ENCODE measurements at places on chromosomes 16 and 17. TPM values are rescaled to one million over a fixed set of nuclear protein-coding genes. Genes with fewer than 3 reads are reported as not detected.

GRCh38 chr16:23357761-23358290 lies 55.7 kb downstream of the SCNN1B start:
- no peaks in the 10 kb centered on the region for H3K36me3 ChIP-seq
- H3K4me3 ChIP-seq = no peak overlapping the region
- no peaks in the 10 kb centered on the region for H3K27me3 ChIP-seq
- DNase-seq = no peak
- H3K4me1 ChIP-seq = no peaks in the 10 kb centered on the region

- no peak overlapping the region for H3K27ac ChIP-seq
- DNase-seq = no peak
- H3K36me3 ChIP-seq = no peaks in the 10 kb centered on the region
- H3K4me3 ChIP-seq = no peak overlapping the region
Observed at GRCh38 chr17:4625181-4625617, 16.3 kb downstream of the ALOX15 start.

DNA sequence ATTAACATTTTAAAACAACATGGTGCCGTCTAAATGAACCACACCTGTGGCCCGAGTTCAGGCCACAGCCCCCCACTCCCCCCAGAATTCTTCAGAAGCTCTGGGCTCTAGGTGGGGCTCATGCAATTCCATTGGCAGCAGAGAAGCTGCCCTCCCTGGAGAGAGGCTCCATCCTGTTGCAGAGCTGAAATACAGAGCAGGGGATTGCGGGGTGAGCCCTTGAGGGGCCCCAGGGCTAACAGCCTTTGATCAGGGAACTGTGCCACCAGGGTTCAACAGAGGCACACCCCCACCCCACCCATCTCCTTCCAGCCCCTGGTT lies 69.3 kb downstream of the ABR start:
- H3K4me1 ChIP-seq = peaks cover 62% of the 10 kb centered on the region
- H3K36me3 ChIP-seq = peaks cover 29% of the 10 kb centered on the region

The CPHXL2 gene
- total RNA-seq = not detected

DNA sequence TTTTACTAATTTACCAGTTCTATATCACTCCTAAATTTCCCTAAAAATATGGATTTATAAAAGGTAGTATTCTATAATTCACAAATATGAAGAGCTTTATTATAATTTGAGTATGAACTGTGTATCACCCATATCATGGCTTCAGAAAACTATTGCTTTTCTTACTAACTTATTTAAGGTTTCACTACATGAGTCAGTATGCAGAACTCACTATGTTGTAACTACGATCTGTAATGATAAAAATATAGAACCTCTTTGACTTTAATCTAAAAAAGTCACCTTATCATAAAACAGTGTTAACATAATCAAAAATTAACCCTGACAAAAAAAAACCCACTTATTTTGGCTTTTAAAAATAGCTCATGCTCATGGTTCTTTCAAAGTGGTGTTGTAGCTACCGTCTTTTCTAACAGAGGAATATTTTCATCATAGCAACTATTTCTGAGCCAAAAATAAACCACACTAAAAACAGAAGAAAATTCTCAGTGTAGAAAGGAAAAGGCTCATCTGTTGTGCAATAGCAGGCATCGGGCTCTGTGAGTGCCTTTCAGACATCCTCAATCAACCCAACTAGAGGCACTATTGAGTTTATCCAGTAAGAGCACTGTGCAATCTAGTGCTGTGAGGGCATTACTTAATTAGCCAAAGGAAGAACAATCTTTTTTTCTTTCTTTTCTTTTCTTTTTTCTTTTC lies 42.1 kb downstream of the ITGAM start:
- no peaks in the 10 kb centered on the region for H3K36me3 ChIP-seq
- no peak overlapping the region for H3K27ac ChIP-seq
- H3K4me3 ChIP-seq = no peak overlapping the region
- peak; percentile 8 for DNase-seq

The TEX19 gene
- not detected for total RNA-seq

Data from spinal cord (tissue), 10 donors.